ENCODE measurements at places on chromosomes 11 and 22.

DNA sequence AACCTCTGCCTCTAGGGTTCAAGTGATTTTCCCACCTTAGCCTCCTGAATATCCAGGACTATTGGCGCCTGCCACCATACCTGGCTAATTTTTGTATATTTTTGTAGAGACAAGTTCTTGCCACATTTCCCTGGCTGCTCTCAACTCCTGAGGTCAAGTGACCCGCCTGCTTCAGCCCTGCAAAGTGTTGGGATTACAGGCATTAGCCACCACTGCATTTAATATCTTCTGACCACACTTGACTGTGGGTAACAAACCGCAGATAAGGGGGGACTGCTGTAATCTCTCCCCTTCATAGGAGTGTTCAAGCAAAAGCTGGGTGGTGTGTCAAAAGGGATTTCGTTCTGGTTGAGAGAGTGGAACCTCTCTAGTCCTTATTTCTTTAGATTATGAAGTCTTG is 53.4 kb downstream of the GRAMD1B start:
- DNase-seq = no peak

- DNase-seq = no peak
Observed at GRCh38 chr22:45731798-45732495, 60.3 kb downstream of the ATXN10 start.

DNA sequence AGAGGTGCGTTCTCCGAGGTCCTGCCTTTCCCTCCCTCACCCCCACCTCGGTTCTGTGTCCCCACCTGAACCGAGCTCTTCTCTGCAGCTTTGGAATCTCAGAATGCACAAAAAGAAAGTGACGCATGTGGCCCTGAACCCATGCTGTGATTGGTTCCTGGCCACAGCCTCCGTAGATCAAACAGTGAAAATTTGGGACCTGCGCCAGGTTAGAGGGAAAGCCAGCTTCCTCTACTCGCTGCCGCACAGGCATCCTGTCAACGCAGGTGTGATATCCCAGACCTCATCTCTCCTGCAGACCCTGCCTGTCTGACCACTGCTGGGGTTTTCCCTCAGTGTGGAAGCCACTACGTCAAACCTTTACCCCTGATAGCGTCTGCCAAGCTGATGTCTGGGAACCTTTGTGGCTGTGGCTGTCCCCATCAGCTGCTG is 13.9 kb downstream of the ACP2 start:
- peak; percentile 11 for DNase-seq

DNA sequence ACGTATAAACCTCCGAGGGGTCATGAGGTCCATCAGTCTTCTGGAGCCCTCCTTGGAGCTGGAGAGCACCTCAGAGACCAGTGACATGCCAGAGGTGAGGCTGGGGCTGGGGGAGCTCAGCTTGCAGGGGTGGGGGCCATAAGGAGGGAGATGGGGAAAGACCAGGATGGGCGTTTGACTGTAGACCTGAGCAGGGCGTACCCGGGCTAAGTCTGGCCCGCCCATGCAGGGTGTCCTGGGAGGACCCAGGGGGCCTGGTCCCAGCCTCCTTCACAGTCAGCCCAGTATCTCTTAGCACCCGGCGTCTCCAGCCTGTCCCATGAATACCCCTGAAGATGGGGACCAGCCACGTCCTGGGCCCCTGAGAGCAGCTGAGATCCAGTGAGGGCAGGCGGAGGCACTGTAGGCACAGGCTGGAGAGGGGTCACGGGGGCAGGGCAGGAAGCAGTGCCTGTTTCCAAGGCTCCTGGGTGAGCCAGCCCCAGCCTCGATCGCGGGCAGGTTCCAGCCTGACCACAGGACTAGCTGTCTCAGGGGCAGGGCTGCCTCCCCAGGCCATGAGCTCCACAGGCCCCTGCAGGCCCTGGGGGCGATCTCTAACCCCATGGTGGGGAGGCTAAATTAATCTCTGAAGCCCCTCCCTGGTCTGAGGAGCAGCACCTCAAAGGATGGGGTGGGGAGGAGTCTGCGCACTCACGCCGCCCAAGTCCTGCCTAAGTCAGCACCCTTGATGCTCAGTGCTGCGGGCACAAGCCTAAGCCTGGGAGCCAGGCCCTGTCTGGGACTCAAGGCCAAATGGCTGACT is 7.1 kb downstream of the SSH3 start:
- no peak for DNase-seq

GRCh38 chr11:9498457-9499078 is 37.8 kb downstream of the ZNF143 start:
- DNase-seq = no peak

DNA sequence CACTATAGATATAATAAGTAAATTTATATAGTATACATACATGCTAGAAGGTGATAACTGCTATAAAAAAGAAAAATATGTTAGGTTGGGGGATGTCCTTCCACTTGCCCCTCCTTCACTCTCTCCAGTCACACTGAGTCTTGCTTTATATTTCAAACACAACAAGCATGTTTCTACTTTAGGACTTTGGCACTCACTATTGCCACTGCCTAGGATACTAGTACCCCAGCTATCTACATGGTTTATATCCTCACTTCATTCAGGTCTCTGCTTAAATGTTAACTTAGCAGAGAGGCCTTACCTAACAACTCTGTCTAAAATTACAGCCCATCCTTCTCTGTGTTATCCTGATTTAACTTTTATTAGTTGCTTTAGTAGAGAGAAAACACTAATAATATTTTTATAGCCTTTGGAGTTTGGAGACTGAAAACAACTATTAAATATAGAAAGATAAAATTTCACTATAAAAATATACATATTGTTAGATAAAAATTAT is 39.1 kb upstream of the B3GNT6 start:
- no peak for DNase-seq

- DNase-seq = no peak
Observed at GRCh38 chr11:134170919-134171281, 52.9 kb downstream of the NCAPD3 start.

DNA sequence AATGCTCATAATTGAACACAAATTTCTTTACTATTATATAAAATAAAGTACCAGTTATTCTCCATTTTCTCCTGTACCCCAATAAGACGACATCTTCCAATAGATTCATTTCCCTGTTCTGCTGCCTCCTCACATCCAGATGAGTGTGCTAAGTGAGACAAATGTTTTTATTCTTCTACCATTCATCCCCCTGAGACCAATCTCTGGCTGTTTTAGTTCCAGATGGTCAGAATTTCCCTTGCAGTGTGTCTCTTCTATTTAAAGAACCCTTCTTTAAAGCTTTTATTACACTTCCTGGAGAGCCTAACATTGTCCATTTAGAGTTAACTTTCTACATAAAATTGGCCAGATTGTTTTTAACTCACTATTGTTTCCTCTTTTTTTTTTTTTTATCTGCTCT is 41.2 kb upstream of the GLYATL1 start:
- DNase-seq = no peak

DNA sequence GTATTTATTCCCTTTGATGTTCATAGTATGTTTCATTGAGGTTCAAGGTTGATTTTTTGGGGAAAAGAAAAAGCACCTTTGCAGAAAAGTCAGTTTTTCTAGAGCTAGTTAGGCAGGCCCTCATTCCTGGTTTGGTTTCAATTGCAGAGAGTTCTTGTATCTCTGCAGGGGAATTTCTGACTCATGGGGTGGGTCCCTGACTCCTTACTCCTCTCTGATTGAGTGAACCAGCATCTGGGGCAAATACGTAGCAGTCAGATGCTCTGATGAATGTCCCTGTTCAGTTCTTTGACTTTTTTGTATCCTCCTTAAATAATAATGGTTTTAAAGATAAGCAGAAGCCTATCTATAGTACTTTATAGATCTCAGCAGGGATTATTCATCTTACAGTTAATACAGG is 7.7 kb upstream of the NCR3LG1 start:
- DNase-seq = no peak

DNA sequence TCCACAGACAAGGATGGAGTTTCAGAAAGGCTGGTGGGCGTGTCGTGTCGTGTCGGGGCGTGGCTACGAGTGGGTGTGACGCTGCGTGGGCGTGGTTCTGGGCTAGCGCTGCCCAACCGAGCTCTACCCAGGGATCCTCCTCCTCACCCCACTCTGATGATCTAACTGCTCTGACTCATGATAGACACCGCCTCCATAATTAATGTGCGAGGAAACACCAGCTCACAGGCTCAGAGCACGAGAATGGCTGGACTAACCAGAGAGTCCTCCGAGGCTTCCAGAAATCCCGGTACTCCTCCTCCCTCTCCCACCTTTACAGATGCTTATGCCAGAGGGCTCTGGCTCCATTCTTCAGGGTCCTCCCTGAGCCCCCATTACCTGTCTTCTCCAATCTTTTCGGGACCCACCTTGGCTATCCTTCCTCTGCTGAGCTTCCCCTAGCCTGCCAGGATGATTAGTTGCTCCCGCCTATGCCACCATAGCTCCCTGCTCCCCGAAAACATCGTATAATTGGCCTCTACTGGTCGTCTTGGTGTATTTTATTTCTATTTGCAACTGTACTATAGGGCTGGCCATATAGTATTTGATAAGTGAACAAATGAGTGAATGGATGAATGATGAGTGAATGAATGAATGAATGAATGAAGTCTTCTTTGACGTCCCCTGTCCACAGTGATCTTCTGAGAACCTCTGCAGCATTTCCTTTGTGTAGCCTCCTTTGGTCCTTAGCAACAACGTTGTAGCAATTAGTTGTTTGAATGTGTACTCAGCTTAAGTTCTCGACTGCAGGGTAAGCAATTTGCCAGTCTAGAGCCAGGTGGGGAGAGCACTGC is 21.7 kb downstream of the TMPRSS13 start:
- peak; percentile 79 for DNase-seq

GRCh38 chr11:129230006-129230405 is 37.9 kb upstream of the ARHGAP32 start:
- DNase-seq = no peak

DNA sequence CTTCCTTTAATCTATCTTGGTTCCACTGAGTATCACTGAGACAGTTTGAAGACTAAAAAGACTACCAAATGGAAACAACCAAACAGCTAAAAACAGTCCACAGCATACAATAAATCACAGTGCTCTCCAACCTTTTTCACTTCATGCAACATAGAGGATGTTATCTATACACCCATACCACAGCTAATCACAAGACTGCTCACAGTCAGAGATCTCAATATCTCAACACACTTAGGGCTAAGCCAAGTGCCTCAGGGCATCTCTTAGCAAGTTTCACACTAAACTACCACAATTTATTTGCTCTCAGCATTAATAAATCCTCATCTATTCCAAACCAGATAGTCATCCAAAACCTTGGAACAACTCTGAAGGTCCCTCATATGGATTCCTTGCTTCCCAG is 129.4 kb downstream of the SBF2 start:
- no peak for DNase-seq

DNA sequence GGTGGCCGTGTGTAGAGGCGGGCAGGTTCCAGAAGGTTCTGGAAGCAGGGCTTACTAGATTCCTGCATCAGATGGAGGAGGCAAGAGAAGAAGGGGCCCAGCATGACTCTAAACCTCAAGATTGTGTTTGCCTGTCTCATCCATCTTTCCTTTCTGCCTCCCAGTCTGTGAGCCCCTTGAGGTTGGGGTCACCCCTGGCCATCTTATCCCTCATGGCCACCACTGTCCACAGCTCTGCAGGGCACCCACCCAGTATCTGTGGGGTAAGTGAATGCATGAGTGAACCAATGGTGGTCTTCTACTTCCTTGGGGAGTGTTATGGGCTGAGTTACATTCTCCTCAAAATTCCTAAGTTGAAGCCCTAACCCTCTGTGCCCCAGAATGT is 79.3 kb downstream of the MYEOV start:
- no peak for DNase-seq

DNA sequence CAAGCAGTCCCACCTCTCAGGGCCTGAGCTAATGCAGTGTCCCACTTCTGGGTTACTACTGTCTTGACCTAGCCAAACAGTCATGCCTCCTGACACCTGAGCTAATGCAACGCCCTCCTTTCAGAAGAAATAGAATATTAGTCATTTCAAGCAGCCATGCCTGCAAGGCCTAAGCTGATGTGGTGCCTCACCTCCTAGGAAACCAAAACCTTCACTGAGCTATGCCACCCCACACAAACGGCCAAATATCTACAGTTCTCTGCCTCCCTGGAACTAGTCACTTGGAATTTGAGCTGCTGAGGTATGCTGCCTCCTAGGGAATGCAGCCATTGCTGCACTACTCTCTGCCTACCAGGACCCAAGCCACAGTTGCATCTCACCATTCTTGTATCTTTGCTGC is 8.3 kb upstream of the MS4A6E start:
- DNase-seq = no peak

- DNase-seq = no peak
Observed at GRCh38 chr11:690738-691633, 4.0 kb downstream of the DEAF1 start.

DNA sequence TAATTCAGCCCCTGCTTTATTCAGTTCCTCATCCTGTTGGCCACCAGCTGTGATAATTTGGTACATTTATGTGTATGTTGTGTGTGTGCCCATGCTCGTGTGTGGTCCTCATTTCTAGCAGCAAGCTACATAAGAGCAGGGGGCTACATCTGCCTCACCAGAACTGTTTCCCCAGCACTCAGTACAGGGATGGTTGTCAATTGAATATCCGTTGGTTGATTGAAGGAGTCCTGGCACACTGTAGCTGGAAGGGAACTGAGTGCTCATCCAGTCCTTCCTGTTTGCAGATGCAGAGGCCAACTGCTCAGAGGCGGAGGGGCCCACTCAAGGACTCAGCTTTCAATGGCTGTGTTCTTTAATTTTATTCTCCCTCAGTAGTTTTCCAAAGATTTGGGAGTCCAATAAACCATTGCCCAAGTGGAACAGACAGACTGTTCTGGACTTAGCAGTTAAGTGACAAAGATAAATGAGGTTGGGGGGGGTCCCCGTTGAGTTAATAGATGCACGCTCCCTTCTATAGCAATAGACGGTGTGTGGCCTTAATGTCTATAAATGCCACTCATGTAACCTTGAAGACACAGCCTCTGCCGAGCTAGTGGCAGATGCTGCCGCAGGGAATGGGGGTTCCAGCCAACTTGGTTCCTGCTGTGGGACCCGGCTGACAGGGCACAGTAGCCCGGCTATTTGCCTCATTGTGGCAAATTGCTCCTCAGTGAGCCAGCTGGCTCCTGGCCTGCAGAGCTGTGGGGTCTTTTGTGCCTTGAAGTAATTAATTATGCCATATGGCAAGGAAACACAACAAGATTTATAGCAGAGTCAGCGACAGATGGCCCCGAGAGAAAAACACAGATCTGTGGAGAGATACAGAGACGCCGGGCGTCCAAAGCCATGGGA is 71.4 kb upstream of the GRK3 start:
- peak; percentile 26 for DNase-seq

DNA sequence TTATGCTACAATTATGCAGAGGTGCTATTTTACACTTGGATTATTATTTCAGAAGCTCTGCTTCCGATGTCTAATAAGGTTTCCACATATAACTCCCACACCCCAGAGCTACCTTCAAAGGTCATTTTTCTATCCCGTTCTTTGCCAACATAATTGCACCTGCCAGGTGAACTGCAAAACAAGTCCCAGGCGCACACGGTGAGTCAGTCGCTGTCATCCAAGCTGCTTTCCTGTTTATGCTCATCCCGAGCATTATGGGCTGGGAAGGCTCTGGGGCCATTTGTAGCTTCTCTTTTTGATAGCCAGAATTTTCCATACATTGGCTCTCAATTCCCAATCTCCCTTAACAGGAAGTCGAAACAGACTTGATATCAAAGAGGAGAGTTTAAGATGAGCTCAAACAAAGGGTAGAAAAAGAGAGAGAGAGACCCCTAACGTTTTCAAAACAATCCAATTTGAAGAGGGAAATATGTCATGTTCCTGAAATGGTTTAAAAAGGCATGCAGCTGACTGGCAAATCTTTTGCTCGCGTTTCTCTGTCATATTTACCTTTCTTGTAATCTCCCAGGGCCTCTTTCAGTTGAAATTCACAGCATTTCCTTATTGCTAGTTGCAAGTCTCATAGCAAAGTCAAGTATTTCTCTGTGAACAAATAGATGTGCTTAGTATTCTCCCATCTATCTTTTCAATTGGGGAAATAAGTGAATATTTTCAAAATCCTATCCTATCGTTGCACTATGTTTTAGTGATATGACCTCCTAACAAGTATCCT is 815.9 kb downstream of the KCNA4 start:
- DNase-seq = no peak
